ENCODE measurements at places on chromosomes 4 and X.

GRCh38 chr4:3497523-3498389 lies 34.5 kb downstream of the LRPAP1 start:
- no peak for DNase-seq

DNA sequence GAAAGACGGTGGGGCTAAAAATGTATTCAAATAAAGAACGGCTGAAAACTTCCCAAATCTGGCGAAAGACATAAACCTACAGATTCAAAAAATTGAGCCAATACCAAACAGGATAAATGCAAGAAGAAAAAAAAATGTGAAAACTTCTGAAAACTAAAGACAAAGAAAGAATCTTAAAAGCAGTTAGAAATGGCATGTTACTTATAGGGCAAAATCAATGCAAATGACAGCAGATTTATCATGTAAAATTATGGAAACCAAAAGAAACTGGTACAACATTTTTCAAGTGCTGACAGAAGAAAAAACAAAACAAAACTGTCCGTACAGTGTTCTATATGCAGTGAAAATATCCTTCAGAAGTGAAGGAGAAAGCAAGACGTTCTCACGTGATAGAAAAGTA lies 239.0 kb downstream of the PDGFC start:
- no peak for DNase-seq

- no peak for DNase-seq
Measured at GRCh38 chr4:182141061-182141460, 102.1 kb upstream of the TENM3 start.

DNA sequence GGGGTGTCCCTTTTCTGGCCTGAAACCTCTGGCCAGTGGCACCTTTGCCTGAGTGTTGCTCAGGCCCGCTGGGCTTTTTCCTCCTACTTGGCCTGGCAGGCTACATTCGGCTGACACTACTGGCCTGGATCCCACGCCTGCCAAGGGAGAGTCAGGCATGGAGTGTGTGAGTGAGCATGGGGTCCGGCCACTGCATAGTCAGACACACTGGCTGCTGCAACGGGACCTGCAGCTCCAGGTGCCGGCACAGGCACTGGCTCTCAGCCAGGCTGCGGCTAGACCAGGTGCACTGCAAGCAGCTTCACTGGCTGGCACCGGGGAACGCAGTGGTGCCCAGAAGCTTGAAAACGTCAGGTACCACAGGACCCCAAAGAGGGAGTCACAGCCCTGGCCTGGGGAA lies 434.9 kb downstream of the ARHGAP24 start:
- no peak for DNase-seq

- DNase-seq, result no peak
Measured at GRCh38 chrX:50093625-50094024, 107.2 kb downstream of the AKAP4 start.

GRCh38 chr4:105558277-105558676 lies 5.9 kb downstream of the ARHGEF38 start:
- no peak for DNase-seq

DNA sequence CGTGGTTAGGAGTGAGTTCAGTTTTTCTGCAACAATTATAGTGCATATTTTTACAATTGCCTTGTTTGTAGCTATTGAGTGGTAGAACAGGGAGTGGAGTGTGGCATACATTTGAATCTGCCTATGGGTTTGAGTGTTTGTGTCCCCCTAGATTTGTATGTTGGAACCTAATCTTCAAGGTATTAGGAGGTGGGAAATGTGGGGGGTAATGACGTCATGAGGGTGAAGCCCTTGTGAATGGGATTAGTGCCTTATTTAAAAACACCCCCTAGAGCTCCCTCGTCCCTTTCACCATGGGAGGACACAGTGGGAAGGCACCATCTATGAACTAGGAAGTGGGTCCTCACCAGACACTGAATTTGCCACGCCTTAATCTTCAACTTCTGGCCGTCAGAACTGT lies 819.6 kb downstream of the NLGN4X start:
- DNase-seq, result no peak

DNA sequence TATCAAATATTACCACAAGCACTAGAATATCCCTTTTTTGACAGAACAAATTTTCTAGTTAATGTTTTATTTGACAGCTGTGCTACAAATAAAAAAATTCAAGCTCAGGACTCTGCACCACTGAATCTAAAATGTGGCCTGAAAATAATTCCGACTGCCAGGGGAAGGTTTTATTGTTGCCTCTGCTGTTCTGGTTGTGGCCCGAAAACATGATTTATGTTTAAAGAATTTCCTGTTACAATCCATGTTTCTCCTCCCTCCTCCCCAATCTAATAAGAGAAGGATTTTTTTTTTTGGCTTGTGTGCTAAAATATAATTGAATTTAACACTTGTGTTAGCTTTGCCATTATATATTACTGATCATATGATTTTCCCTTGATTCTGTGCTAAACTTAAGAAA lies 227.8 kb downstream of the DCLK2 start:
- no peak for DNase-seq

DNA sequence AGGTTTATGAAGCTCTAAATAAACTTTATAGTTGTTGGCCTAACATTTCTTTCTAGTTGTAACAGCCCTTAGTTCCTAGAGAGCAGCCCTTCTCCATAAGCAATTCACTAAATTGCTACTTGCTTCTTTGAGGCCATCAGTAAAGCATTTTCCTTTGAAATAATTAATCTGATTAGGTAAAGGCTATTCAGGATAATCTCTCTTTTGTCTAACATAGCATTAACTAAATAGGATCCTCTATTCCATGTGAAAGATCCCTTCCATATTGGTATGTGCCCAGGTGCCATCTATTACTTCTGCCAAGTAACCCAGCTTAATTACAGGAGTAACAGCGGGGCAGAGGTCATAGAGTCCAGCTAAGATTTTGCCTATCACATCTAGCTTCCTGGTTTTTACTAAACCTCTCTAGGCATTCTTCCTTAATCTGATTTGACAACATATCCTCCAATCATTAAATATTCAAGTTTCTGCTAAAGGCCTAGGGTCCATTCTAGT lies 1408.0 kb downstream of the PCDH18 start:
- DNase-seq, result no peak

DNA sequence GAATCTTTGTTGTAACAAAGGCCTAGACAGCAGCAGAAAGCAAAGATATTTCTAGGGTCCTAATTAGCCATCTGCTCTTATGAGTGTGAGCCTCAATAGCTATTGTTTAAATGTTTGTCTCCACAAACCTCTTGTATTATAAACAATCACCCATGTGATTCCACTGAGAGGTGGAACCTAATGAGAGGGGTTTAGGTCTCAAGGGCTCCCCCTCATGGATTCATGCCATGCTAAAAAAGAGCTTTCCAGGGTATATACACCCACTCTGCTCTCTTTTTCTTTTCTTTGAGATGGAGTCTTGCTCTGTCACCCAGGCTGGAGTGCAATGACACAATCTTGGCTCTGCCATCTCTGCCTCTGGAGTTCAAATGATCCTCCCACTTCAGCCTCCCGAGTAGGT lies 42.1 kb downstream of the TRIM61 start:
- DNase-seq, result no peak

DNA sequence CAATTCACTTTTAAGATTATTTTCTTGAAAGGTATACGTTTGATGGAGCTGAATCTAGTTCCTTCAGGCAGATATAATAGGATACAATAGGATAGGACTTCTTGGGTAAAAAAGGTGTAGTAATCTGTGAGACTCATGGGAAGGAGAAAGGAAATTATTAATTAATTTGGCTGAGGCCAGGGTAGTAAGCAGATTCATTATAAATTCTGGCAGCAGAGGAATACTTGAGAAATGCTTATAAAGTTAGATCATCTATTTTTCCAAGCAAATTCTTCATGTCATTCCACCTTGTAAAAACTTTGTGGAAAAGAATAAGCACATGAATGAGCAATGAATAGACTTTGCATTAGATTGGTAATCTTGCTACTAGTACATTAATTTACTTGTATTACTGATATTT lies 46.9 kb downstream of the GYPE start:
- DNase-seq, result no peak

- no peak for DNase-seq
Measured at GRCh38 chr4:153079857-153080391, 124.3 kb upstream of the TRIM2 start.

- DNase-seq, result no peak
Measured at GRCh38 chr4:11565899-11566298, 137.2 kb upstream of the HS3ST1 start.

GRCh38 chrX:100695302-100695701 lies 36.6 kb downstream of the SYTL4 start:
- no peak for DNase-seq

DNA sequence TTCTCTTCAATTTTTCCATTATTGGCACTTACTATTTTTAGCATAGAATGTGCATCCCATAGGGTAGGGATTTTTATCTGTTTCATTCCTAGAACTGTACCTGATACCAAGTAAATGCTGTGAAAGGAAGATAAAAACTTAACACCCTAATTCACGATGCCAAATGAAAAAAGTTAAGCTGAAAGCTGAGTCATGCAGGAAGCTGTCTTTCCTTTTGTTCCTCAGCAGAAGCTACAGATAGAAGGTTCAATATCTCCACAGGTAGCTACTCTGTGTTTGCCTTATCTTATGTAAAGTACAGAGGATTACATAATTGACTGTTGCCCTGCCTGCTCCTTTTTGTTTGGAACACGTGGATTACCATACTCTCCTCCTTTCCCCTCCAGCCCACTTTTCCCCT lies 77.0 kb downstream of the LRP2BP start:
- no peak for DNase-seq

GRCh38 chrX:22968494-22968893 lies 31.3 kb upstream of the DDX53 start:
- no peak for DNase-seq

- no peak for DNase-seq
Measured at GRCh38 chrX:115679460-115679859, 118.5 kb downstream of the PLS3 start.

GRCh38 chrX:38126179-38126578 lies 94.5 kb downstream of the SRPX start:
- no peak for DNase-seq

DNA sequence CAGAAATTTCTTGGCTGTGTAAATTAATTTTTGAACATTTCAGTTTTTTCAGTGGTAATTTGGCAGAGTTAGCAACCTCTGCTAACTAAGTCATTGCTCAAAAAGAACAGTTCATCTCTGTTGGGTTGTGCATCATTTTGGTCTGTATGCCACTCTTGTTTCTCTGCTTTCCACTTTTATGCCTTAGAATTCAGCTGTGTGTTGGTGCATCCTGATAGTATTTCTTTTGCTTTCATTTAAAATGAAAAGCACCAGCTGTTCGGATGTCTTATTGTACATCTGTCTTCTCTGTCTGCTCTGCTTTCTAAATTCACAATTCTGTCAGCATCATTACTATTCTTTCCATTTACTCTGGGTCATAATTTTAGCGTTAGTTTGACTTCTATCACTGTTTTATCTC lies 388.2 kb upstream of the NDST4 start:
- no peak for DNase-seq

- DNase-seq, result no peak
Measured at GRCh38 chr4:24057915-24058559, 168.2 kb upstream of the PPARGC1A start.

DNA sequence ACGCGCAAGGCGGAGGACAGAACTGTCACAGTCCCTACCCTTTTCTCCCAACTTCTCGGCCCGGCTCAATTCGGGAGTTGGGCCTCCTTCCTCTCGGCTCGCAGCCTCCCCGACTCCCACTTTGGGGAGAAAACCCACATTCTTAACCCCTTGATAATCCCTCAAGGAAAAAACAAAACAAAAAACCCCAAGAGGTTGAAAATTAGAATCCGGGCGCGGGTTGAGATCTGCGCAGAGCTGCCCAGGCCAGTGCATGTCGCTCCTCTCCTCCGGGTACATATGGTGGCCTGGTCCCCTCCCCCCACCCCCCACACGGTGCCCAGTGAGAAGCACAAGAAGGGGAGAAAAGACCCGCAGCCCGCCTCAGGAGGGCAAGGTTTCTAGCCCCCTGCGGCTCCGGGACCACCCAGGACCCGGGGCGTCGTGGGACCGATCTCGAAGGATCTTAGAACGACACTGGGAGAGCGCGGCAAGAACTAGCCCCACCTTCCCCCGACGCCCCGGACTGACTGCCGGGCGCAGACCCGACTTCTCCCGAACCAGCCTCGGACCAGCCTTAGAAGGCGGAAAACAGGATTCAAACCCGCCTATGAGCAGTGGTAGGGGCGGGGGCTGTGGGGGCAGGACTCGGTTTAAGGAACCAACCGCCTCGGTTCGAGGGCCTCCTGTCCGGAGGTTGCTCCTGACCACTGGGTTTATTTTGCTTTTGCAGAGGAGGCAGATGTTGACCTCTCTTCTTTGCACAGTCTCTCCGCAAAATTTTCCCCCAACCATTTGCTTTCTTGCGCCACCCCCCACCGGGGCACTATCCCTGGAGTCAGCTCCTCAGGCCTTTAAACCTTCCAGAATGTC lies 2.5 kb upstream of the PDGFRA start:
- DNase-seq, result no peak

DNA sequence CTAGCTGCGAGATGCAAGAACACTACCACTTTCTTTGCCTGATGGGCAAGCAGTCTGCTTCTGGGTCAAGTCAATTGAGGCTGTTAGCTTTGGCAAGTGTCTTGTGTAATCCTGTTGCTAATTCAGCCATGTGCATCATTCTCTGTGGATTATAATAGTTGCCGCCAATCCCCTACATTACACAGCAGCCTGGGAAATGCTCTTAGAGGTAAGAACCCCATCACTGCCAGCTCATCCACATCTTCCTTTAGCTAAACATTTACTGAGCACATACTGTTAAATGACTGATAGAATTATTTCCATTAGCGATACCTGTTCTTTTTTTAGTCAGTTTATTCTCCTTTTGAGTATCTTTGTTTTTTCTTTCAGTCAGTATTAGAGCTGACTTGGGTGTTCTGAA lies 116.2 kb downstream of the CBR4 start:
- DNase-seq, result no peak

DNA sequence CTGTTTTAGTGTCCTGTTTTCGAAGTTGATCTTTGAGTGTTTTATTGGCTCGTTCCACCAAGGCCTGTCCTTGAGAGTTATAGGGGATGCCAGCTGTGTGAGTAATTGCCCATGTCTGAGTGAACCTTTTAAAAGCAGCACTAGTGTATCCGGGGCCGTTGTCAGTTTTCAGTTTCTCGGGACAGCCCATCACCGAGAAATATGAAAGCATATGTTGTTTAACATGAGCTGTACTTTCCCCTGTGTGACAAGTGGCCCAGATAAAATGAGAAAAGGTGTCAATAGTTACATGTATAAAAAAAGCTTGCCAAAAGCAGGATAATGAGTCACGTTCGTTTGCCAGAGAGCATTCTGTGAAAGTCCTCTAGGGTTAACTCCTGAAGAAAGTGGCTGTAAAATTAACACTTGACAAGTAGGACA lies 48.6 kb upstream of the RASSF6 start:
- DNase-seq, result no peak

- no peak for DNase-seq
Measured at GRCh38 chr4:54687887-54688841, 30.4 kb downstream of the KIT start.

GRCh38 chr4:168621806-168622589 lies 125.1 kb downstream of the PALLD start:
- no peak for DNase-seq

Data from T-helper 1 cell (primary cell).